ENCODE measurements at places on chromosomes 13 and 19.

DNA sequence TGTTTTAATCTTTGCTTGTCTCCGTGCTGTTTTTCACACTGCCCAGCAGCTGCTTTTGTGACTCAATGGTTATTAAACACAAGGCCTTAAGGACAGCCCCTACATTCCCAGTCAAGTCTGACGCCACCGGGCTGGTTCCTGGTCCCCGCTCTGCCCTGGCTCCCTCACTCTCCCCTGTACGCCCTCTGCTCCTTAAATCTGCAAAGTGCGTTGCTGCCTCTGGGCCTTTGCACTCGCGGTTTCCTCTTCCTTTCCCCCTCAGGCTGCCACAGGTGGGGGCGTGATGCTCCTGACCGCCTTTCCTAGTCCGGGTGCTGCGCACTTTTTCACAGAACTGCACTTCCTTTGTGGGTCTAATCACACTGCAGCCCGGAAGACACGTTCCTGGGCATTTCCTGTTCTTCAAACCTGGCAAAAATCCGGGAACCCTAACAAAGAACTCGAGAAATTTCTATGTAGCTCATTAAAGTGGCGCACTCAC is 25.6 kb downstream of the NOSIP start:
- no peak for DNase-seq

GRCh38 chr13:102875256-102875655 is 29.4 kb downstream of the ERCC5 start:
- no peak for DNase-seq

DNA sequence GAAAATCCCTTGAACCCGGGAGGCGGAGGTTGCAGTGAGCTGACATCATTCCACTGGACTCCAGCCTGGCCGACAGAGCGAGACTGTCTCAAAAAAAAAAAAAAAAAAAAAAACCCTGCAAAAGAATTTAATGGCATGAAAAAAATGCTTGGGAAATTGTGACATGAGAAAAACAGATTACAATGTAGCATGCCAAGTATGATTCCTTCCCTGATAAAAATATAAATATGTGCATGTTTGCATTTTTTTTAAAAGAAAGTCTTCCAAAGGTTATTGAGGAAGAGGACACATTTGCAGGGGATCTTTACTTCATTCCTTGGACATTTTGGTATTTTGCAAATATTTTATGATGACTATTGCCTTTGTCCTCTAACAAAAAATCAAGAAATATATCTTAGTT is 14.5 kb upstream of the ZBTB32 start:
- DNase-seq: no peak

GRCh38 chr19:16023146-16023915 is 53.0 kb upstream of the TPM4 start:
- no peak for DNase-seq

Data from ELF-1 (cell line).